Thymus (tissue), 14 donors: ENCODE measurements at places on chromosomes 5 and 9. TPM values are rescaled to one million over a fixed set of nuclear protein-coding genes. Genes with fewer than 3 reads are reported as not detected.

DMRT3 gene
- total RNA-seq = 0.05 TPM

RNF224 gene
- 0.05 TPM for total RNA-seq

TMEM174 gene
- not detected for total RNA-seq

SEMA5A gene
- total RNA-seq = 2.5 TPM

DNAJB5 gene
- 4.1 TPM for total RNA-seq

EIF4E1B gene
- 0.05 TPM for total RNA-seq

SPINK13 gene
- total RNA-seq = not detected

SLC27A6 gene
- 4.7 TPM for total RNA-seq

CKMT2 gene
- total RNA-seq = 0.33 TPM

TERT gene
- total RNA-seq = 3.4 TPM

TRPM6 gene
- total RNA-seq = 0.47 TPM

SLC6A3 gene
- total RNA-seq = 0.33 TPM

PCDHB6 gene
- 0.09 TPM for total RNA-seq

GOLPH3 gene
- total RNA-seq = 42.9 TPM

LSM11 gene
- 2.7 TPM for total RNA-seq
